ENCODE measurements at places on chromosomes 4 and X.
A peak's percentile ranks its signal among the peaks of the same experiment; 100 is the strongest.

GRCh38 chrX:44569122-44569521 is 26.5 kb upstream of the FUNDC1 start:
- no peak for DNase-seq

- no peak for DNase-seq
Observed at GRCh38 chrX:29231800-29232199, 644.6 kb downstream of the IL1RAPL1 start.

GRCh38 chr4:123406872-123407271 is 10.3 kb downstream of the SPRY1 start:
- DNase-seq, result no peak

DNA sequence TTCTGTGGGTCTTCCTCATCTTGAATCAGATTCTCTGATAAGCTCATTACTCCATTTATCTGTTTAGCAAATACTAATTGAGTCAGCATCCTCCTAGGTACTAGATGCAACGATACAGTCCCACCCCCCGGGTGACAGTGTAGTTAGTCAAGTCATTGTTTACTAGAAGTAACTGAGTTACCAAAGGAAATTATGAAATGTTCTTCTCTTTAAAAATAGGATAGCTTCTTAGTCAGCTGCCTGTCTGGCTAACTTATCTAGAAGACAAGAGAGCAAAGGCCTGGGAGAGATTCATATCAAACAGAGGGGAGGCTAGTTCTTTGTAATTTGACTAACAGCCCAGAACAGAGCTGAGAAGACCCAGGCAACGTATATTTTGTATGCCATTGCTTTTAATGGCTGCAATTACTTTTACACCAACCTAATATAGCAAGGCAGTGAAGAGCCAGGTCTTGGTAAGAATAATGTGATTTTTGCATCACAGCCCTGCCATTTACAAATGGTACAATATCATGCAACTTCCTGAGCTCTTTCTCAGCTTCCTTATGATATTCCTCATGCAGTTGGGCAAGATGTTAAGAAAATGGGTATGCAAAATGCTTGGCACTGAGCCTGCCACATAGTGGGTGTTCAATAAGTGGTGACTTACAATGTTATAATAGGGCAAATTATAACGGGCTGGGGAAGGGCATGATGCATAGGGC is 149.9 kb downstream of the CHIC2 start:
- DNase-seq, result no peak

- no peak for DNase-seq
Observed at GRCh38 chr4:1768367-1769034, 24.6 kb upstream of the FGFR3 start.

DNA sequence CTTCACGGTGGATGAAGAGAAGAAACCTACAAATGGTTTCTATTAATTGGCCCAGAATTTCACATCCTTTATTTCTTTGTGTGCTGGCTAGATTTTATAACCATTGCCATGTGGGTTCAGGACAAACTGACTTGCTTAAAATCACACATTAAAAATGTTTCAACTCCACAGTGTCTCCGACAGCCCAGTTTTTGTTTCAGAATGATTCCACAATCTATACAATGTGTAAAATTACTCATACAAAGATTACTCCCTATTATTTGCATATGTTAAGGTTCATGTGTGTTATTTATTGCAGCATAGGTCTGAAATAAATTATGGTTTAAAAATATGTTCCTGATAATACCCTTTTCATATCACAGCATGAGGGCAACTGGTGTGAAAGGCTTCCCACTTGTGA is 20.6 kb downstream of the DCHS2 start:
- no peak for DNase-seq

DNA sequence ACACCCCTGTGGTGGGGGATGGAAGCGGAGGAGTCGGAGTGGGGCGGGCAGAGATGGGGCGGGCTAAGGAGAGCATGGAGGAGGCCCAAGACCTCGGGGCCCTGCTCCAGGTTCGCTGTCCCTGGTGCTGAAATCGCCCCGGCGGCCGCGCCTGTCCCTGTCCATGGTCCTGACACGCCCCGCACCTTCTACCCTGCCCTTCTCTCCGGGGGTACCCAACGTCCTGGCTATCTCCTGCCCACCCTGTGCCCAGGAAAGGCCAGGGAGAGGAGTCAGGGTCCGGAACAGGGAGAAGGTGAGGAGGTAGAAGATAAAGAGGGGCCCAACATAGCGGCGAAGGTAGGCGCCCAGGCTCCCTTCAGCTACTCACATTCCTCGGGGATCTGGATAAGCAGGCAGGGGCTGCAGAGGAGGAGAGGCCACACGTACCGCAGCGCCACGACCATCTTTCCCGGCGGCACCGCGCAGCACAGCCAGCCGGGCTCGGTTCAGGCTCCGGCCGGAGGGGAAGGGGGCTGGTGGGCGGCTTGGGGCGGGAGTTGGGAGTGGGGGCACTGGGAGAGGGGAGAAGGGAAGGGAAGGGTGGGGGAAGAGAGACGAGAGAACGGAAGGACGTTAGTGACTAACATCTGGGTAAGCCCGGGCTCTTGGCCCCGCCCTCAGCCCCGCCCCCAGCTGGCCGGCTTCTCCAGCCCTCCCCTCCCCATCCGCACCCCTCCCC is 10.4 kb downstream of the L1CAM start:
- peak; percentile 44 for DNase-seq

GRCh38 chr4:162104459-162105124 is 59.2 kb downstream of the FSTL5 start:
- DNase-seq, result no peak

DNA sequence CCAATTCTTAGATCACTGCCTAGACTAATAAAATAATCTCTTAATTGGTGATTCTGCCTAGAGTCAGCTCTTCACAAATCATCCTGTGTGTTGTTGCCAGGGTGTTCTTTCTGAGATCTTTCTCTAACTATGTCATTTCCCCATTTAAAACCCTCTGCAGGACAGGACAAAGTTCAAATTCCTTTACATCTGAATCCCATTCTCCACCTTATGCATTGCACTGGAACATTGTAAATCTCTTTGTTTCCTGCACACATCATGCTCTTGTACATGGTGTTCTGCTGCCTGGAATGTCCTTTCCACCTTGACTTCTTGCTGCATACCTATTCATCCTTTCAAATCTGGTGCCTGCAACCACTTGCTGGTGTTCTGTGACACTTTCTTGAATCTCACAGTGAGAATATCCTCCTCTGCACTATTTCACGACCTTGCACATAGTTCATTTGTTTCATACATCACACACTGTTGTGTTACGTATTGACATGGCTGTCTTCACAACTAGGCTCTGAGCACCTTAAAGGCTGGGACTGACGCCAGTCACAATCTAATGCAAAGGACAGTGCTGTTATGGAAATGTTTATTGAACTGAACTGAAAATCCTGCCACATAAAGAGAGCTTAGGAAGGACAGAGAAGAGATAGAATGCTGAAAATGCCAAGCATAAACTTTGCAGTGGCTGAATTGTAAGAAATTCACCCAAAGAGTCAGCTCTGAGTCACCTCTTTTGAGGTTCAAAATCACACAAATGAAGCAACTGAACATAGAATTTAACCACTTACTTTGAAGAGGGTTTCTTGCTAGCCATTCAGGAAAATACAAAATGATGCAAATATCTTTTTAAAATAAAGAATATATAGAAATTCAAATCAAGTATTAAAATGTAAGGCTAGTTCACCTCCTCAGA is 26.4 kb upstream of the SMIM14 start:
- no peak for DNase-seq

DNA sequence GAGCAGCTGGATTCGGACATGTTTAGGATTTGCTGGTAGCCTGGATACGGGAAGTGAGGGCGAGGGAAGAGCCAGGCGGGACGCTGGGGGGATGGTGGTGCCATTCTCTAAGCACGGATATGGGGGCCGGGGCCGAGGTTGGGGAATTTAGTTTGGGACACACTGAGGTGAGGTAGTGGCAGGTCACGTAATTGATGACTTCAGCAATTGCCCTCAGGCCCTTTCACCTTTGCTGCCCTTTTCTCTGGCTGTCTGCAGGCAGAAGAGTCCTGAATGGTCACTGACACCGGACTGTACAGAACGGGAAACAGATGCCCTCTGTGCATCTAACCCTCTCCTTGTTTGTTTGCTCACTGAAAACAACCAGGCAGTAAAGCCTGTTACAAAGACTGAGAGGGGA is 16.9 kb upstream of the HMGB3 start:
- DNase-seq, result no peak

DNA sequence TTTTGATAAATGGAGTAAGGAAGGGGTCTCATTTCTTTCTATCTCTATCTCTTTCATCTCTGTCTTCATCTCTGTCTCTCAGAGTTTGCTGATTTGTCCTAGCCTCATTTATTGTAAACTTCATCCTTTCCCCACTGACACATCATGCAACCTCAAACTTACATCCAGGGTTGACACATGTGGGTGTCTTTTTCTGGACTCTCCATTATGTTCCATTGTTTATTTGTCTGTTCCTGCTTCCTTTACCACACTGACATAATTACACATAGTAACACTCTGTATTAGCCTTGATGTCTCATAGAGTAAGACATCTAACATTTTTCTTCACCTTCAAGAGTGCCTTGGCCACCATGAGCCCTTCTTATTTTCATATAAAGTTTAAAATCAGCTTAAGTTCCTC is 8.1 kb upstream of the SRD5A3 start:
- DNase-seq, result no peak

GRCh38 chrX:72003811-72004750 is 93.4 kb downstream of the NHSL2 start:
- DNase-seq, result no peak

- DNase-seq, result no peak
Observed at GRCh38 chr4:170015285-170015684, 10.9 kb downstream of the MFAP3L start.

DNA sequence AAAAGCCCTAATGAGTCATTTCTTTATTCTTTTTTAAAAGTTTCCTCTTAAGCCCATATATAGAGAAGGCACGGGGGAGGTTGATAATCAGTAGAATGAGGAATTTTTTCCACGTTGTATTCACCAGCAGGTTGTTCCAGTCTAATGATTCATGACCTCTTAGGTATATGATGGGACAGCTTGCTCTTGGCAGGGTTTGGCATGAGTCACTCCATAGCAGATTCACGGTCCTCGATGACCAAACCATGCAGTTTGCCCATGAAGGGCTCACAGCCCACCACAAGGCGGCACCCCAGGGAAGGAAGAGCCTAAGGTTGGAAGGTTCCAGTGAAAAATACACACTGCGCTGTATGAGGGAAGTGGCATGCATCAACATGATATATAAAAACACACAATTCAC is 623.8 kb upstream of the DIPK2B start:
- no peak for DNase-seq

GRCh38 chr4:26782168-26782829 is 78.3 kb upstream of the STIM2 start:
- DNase-seq, result no peak

GRCh38 chr4:86130160-86130933 is 229.5 kb downstream of the MAPK10 start:
- no peak for DNase-seq

GRCh38 chr4:114302472-114302871 is 296.1 kb upstream of the UGT8 start:
- DNase-seq, result no peak

- peak; percentile 67 for DNase-seq
Observed at GRCh38 chr4:52983563-52984303, 121.6 kb downstream of the RASL11B start.

DNA sequence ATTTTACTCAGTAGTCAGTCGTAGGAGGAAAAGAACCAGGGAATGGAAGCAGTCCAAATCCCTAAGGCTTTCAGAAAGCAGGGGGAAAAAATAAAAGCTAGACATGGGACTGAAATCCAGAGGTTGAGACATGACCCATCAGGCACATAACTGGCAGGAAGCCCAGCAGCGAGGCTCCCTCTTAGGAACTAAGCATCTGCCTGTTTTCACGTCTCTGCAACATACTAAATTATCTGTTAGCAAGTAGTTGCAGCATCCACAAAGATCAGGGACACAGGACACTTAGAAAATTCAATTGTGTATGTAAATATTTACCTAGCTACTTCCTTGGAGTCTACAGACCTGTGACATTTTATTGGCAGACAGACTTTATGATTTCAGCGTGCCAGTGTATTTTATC is 118.0 kb upstream of the EDNRA start:
- no peak for DNase-seq

DNA sequence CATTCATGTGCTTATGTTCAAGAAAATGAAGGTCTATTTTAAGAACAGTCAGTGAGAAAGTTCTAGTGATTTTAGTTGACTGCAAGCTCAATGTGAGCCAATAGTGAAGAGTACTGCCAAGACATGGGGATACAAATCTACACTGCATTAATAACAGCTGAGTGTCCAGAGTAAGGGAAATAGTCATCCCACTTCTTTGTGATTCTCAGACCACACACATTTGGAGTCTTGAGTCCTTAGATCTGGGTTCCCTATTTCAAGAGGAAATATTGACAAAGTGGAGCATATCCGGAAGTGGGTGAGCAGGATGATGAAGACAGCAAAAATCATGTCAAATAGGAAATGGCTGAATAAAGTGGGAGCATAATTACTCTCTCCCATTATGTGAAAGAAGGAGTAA is 171.1 kb downstream of the LARP7 start:
- DNase-seq, result no peak

GRCh38 chr4:105145903-105146275 is 787 bp upstream of the TET2 start:
- DNase-seq, result no peak

DNA sequence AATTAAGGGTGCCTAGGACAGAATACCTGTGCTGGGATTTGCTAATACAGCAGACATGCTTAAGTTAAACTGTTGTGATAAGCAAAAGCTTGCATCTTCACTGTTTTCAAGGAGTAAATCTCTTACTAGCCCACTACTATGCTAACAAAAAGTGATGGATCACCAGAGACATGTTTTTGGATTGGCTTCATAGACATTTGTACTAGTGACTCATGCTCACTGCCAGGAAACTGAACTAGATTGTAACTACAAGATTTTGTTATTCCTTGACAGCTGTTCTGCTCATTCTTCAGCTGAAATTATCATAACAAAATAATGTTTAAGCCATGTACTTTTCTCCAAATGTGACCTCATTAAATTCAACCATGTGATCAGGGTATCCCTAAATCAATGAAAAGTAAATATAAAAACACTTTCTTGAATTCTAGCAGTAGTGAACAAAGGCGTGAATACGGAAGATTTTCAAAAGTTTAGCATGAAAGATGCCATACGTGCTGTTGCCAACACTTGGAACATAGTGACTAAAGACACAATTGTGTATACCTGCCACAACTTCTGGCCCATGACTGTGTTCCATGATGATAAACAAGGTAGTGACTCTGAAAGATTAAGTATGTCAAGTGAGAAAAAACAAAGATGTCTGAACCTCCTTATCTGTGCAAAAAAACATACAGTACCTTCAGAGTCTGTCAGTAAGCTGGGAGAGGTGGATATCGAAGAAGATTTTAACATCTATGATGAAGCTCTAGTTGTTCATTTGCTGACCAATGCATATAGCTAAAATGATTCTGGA is 154.0 kb downstream of the BTC start:
- DNase-seq, result no peak

GRCh38 chr4:129218897-129219296 is 122.9 kb downstream of the C4orf33 start:
- DNase-seq, result no peak

DNA sequence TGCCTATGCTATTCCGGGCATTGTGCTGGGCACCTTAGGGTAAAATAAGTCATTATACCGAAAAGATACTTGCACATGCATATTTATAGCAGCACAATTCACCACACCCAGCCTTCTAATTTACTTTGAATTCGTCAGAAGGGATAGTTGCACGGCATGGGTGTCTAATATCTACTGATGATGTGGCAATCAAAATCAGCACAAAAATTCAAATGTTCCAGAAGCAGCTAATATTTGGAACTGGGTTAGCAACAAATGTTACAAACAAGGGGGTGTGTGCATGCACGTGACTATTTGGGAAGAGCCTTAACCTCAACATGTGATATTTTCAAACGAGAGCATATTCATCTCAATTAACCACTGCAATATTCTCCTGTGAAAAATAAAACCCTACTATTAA is 79.7 kb upstream of the PRSS48 start:
- DNase-seq, result no peak

GRCh38 chrX:134541906-134542305 is 81.9 kb downstream of the HPRT1 start:
- DNase-seq, result no peak
